ENCODE measurements at places on chromosomes 2 and 18. TPM values are rescaled to one million over a fixed set of nuclear protein-coding genes. Genes with fewer than 3 reads are reported as not detected.

Gene TTC21B
- total RNA-seq, result 12.2 TPM

Gene REG1B
- total RNA-seq, result not detected

Gene TRAPPC12
- 81.7 TPM for total RNA-seq

Gene ITPRIPL1
- total RNA-seq, result 0.90 TPM

Gene CHCHD5
- total RNA-seq, result 38.5 TPM

Gene CFAP210
- not detected for total RNA-seq

Gene HOXD13
- total RNA-seq, result 1.4 TPM

Gene NPHP1
- 7.1 TPM for total RNA-seq

Gene ACMSD
- total RNA-seq, result not detected

Gene APLF
- total RNA-seq, result 1.5 TPM

Gene CXCR4
- not detected for total RNA-seq

DNA sequence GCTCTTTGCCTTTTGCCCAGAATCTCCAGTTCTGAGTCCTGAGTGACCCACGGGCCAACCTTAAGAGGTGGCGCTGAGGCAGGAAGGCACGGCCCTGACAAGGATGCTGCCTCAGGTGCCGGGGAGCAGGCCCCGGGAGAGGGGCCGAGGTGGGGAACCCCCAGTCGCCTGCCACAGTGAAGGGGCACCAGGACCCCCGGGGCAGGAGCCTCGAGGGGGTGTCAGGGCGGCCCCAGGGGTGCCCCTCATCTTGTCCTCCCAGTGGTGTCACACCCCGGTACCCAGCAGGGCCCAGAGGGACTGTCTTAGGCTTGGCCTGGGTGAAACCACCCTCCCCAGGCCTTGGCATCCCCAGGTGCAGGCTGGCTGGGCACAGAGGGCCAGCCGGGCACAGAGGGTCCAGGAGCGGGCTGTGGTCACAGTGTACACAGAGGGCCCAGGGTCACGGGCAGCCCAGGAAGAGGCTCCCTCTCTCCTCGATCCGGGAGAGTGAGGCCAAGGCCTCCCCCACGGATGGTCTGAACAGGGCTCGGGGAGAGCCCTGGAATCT lies 1.0 kb downstream of the PDCD1 start:
- DNase-seq, result no peak

GRCh38 chr2:13003500-13003899 lies 286.8 kb downstream of the TRIB2 start:
- DNase-seq, result peak; percentile 40

DNA sequence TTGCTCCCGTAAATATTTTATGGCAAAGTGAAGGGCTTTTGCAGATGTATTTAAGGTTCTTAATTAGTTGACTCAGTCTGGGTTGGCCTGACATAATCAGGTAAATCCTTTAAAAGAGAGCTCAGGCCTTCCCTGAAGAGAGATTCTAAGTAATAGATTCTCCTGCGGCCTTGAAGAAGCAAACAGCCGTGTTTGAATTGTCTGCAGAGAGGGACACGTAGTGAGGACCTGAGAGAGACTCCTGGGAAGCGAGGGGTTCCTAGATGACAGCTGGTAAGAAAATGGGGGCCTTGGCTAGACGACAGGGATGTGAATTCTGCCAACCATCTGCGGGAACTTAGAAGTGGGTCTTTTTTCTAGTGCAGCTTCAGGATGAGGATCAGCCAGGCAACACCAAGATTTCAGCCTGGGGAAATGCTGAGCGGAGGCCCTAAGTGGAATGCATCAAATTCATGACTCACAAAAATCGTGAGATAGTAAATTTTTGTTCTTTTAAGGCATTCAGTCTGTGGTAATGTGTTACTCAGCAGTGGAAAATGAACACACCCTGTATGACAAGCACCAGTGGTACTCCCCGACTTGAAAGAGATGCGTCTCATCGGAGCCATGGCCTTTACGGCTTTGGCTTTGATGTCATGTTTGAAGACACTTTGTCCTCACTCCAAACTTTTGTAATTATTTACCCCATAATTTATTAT lies 62.1 kb upstream of the SMIM21 start:
- peak; percentile 97 for DNase-seq

- no peak for DNase-seq
Observed at GRCh38 chr2:200422071-200422470, 87.8 kb downstream of the KCTD18 start.

DNA sequence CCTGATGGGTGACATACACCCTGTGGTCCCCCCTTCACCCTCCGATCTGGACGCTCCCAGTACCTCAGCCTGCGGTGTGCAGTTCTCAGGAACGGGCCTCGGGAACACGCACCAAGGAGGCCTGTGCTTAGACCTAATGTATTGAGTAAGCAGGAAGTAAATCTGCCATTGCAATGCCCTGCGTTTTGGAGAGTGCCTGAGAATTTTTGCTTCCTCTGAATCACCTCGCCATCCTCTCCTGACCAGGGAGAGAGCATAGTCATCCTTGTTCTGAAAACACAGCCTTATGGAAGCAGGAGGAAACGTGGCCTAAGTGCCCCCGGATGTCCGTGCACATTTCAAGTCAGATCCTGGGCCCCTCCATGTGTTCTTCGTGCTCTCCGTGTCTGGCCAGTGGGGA lies 272.2 kb downstream of the NDUFA10 start:
- DNase-seq, result no peak

GRCh38 chr18:54830260-54830659 lies 2.0 kb downstream of the RAB27B start:
- no peak for DNase-seq

- DNase-seq, result no peak
Observed at GRCh38 chr2:174211954-174212353, 36.4 kb downstream of the OLA1 start.

DNA sequence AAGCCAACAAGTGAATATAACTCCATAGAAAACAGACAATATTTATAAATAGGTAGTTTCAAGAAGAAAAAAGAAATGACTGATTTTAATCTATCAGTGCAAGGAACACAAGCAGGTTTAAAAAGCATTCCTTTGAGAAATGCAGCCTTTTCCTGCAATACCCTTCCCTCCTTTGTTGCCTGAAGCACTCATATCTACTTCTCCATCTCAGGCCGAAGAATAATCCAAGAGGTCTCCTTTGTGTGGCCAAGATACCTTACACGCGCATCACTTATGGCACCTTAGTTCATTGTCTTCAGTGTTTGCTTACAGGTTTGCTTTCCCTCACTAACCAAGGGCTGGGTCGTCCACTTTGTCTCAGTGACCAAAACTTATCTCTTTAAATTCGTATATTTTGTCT lies 93.0 kb downstream of the MAIP1 start:
- no peak for DNase-seq

- no peak for DNase-seq
Observed at GRCh38 chr2:153047220-153047619, 328.8 kb downstream of the ARL6IP6 start.

DNA sequence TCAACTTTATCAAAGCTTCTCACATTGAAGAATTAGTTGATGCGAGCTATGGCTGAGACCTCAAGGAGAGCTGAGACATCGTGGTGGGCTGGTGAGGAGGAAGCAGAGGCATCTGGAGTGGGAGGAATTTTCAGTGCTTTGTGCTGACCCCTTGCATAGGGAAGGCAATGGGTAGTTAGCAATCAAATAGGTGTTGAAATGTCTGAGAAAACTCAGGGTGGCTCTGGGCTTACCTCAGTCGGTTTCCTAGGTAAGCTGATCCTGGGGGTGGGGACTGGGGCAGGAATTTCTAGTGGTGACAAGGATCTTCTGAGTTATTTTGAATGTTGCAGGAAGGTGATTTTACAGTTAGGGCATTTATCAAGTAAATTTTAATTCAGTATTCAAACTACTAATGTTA lies 20.7 kb upstream of the DPP10 start:
- no peak for DNase-seq

- DNase-seq, result peak; percentile 62
Observed at GRCh38 chr2:160309585-160309984, 109.5 kb upstream of the ITGB6 start.

DNA sequence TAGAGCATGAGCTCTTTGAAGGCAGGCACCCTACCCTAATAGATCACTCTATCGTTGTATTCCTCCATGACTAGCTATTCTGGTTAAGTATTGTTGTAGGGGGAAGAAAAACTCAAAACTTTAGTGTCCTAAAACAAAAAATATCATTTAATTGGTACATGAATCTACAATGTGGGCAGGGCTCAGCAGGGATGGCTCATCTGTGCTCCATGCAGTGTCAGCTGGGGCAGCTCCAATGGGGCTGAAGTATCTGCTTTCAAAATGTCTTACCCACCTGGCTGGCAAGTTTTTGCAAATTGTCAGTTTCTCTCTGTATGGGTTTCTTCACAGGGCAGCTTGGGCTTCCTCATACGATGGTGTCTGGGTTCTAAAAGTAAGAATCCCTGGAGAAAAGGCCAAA lies 83.2 kb upstream of the ITGA6 start:
- no peak for DNase-seq

DNA sequence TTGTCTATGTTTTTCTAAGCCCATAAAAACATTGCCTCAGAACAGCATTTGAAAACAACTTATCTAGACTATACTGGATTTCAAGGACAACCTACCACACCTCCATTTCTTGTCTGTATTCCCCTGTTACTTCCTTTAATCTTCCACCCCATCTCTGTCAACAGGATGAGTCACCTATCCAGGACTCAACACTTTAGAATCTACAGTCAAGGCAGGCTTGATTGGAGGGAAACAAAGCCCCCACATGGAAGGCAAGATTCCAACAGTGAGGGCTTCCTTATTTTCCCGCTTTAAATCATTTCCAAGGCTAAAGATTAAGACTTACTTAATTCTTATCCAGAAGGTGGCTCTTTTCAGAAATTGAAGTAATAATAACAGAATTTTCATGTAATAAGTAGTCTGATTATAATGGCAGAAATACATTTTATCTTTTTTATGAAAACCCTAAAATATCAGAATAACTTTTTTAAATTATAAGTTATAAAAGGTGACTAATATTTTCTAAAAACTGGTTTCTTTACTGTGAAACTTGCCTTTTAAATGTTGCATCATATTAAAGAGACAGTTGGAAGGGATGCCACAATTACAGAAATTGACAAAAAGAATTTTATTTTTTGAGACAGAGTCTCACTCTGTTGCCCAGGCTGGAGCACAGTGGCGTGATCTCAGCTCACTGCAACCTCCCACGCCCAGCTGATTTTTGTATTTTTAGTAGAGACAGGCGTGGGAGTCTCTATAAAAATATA lies 138.7 kb upstream of the CCDC150 start:
- peak; percentile 29 for DNase-seq

DNA sequence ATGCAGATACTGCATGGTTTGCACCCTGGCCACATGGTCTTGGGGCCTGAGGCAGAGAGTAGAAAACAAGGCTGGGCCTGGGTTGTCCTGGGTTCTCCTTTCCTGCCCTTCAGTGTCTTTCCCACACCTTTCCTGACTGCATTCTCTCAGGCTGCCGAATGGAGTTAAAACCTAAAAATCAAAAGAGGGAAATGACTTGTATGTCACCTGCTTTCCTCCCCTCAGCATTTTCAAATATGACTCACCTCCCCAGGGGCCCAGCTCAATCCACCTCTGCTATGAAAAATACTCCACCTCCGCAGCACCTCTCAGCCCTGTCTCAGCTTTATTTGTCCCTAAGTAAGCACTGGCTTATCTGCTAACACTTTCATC lies 457.8 kb upstream of the MEX3C start:
- DNase-seq, result no peak

DNA sequence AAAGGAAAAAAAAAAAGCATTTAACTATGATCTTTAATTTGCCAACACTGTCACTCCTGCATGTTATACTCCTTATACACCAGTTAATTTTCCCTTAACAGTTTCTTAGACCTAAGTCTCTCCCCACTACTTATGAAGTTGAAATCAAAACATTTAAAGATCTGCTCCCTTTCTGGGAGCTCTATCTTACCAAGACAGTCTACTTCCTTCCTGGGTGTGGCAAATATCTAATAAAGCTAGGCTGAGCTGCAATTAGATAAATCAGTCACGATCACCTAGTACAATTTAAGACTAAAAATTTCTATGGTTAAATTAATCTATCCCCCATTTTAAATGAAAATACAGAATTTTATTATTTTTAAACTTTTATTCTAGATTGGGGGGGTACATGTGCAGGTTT lies 33.4 kb downstream of the PUM2 start:
- no peak for DNase-seq

DNA sequence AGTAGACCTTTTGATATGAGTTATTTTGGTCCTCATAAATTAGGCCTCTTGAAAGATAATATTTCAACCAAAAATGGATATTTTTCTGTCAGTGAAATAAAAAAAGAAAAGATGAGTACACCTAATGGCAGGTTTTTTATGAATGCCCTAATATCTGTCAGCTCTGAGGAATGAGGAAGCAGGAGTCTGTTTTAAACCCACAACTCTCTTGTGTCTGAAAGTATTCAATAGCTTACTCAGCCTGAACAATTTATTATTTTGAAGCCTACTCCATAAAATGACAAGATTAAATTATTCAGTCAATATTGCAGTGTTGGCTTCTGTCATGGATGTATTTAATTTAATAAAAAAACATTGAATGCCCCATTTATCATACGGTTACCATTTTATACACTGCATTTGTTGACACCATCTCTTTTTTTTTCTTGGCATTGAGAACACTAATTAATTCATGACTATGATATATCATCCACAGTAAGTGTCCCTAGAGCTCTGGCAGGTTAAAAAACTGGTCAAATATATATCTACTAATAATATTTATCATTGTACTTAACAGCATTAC lies 548.2 kb downstream of the CBLN2 start:
- no peak for DNase-seq

DNA sequence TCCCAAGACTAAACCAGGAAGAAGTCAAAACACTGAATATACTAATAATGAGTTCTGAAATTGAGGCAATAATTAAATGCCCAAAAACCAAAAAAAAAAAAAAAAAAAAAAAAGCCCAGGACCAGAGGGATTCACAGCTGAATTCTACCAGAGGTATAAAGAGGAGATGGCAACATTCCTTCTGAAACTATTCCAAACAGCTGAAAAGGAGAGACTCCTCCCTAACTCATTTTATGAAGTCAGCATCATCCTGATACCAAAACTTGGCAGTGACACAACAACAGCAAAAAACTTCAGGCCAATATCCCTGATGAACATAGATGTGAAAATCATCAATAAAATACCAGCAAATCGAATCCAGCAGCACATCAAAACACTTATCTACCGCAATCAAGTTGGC lies 108.5 kb upstream of the COL3A1 start:
- DNase-seq, result no peak

Data from HFFc6 (cell line).